Stimulated activated CD8-positive, alpha-beta memory T cell treated with anti-CD3 and anti-CD28 coated beads, Interleukin-2, amount 100 ng/mL, for 1 hour (primary cell): ENCODE measurements at places on chromosomes 1 and 21.

- no peak for DNase-seq
Observed at GRCh38 chr1:11967028-11967547, 13.2 kb upstream of the MFN2 start.

GRCh38 chr1:200153277-200154055 lies 126.0 kb downstream of the NR5A2 start:
- DNase-seq, result no peak

DNA sequence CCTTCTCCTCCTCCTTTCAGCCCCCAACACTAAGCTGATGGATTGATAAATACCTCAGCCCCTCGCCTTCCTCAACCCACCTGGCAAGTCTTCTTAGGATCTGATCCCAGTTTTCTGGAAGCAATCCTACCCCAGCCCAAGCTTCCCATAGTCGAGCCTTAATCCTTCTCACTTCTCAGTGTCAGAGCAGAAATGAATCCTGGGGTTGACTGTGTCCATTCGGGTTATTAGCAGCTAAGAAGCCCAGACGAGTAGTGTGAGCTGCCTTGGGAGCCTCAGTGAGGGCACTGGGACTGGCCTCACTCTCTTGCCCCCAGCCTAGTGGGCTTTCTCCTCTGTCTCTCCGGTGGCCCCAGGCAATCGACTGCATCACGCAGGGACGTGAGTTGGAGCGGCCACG lies 12.4 kb upstream of the PEAR1 start:
- DNase-seq, result no peak

DNA sequence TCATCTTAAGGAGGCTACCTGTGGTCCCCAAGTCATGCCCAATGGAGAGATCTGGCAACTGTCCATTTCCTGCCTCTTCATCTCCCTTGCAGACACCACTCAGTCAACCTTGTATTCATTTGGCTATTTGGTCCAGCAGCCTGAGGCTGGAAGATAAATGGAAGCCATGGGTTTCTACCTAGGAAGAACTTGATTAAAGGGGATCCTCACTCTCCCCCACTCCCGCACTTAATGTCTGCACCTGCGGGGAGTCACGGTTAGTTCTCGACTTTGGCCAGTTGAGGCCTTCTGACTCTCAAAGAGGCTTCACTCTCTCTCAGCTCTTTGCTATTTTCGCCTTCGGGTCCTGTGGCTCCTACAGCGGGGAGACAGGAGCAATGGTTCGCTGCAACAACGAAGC lies 8.4 kb upstream of the ATXN7L2 start:
- no peak for DNase-seq

GRCh38 chr1:231116738-231117137 lies 45.1 kb upstream of the TRIM67 start:
- no peak for DNase-seq

GRCh38 chr1:201095581-201095980 lies 16.6 kb downstream of the CACNA1S start:
- DNase-seq, result no peak

- DNase-seq, result peak; percentile 15
Observed at GRCh38 chr1:52842643-52843310, at the start of gene ZYG11A. Gene ZYG11A, plus strand, starts transcription at chr1:52842760. Its CDS starts 124 bp downstream, at chr1:52842884.

- no peak for DNase-seq
Observed at GRCh38 chr1:45009296-45009865, 1.7 kb downstream of the HECTD3 start.

GRCh38 chr1:194078765-194079164 lies 892.4 kb upstream of the B3GALT2 start:
- no peak for DNase-seq
